Mesothelial cell of epicardium (in vitro differentiated cells): ENCODE measurements at places on chromosomes 2 and 18.

GRCh38 chr2:120502357-120502756, 156.4 kb downstream of the INHBB start:
- no peak for DNase-seq

- DNase-seq, result no peak
These were observed 68.3 kb downstream of the TMEFF2 start for GRCh38 chr2:192126426-192126825.

DNA sequence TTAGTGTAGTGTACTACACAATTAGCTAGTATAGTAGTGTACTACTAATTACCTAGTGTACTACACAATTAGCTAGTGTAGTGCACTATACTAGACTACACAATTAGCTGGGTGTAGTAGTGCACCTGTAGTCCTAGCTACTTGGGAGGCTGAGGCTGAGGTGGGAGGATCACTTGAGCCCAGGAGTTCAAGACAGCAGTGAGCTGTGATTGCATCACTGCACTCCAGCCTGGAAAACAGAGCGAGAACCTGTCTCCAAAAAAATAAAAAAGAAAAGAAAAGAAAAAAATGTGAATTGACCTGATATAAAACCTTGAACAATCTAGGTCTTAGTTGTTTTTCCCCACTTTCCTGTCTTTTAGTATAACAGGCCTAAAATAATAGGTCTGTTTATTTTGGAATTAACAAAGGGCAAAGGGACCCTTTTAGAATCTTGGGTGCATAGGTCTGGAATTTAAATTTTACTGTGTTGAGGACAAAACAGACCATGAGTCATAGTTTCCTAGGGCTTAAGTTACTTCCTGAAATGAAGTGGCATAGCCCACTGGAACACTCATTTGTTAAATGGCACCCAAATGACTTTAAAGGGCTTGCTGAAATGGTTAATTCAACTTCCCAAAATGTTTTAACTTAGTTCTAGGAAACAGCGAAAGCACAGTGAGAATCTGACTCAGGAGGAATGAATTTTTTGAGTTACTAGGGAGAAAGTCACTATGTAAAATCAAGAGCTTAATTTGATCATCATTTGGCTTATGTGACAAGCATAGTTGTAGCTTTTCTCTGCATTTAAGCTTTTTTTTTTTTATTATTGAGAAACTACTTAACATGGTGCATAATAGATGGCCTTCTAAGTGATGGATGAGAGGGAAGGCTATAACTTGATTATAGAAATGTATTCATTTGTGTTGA, 50.7 kb upstream of the ARL5A start:
- DNase-seq, result no peak

- peak; percentile 20 for DNase-seq
These were observed 26.9 kb downstream of the TMEM247 start for GRCh38 chr2:46506131-46506706.

DNA sequence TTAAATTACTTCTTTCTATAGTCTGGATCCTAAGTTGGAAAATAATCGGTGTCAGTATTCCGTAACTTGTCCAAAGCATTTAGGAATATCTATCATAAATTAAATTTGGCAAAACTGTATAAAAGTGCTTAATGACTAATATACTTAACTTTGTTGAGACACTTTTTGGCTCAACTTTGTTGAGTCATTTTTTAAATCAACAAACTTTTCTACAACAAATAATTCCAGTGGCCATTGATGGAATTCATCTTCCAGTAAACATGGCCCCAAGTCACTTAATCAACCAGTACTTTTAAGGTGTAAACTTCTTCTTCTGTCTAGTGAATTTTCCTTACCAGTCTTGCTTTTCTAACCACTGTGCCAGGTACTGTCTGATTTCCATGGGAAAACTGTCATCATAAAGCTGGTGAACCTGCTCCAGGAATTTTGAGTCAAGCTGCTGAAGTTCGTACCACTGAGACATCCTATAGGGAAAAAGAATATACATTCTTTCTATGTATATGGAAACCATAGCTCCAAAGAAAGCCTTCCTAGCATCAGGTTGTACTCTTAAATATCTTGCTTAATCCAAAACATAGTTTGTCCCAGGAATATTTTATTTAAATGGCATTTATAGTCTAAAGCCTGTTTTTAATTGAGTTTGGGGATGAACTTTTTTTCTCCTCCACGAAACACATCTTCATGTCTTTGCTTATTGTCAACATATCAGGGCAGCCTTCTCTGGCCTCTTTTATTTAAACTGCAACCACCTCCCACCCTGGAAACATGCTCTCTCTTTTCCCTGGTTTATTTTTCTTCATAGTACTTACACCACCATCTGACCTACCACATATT, 4.2 kb downstream of the STAT1 start:
- DNase-seq, result no peak

DNA sequence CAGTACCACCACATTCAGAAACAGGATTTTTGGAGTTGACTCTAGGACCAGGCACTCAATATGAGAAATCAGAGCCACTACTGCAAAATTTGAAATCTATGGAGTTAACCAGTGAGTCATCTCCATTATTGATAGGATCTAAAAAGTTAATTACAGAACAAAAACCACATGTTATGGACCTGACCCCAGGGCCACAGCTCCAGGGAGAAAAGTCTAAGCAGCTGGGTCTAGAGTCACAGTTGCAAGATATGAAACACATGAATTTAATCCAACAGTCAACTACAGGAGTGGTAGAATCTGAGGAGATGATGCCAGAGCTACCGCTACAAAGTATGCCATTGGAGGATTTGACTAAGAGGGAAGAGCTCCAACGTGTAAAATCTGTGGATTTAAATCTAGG, 13.4 kb upstream of the ZNF512 start:
- no peak for DNase-seq

DNA sequence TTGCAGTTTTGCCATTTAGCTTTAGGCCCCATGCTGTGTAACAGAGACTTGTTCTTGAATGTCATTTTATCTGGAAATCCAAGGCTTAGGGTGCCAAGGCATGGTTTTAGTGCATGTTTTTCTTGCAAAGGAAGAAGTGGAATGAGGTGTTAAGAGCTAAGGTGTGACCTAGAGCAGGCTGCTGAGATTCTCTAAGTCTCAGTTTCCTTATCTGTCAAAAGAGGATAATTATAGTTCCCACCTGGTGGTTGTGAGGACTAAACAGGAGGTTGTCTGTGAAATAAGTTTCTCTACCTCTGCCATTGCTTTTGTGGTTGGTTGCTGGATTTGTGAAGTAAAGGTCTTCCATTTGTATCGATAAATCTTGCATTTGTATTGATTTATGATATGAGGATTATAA, 82.0 kb downstream of the TANC1 start:
- DNase-seq, result no peak

DNA sequence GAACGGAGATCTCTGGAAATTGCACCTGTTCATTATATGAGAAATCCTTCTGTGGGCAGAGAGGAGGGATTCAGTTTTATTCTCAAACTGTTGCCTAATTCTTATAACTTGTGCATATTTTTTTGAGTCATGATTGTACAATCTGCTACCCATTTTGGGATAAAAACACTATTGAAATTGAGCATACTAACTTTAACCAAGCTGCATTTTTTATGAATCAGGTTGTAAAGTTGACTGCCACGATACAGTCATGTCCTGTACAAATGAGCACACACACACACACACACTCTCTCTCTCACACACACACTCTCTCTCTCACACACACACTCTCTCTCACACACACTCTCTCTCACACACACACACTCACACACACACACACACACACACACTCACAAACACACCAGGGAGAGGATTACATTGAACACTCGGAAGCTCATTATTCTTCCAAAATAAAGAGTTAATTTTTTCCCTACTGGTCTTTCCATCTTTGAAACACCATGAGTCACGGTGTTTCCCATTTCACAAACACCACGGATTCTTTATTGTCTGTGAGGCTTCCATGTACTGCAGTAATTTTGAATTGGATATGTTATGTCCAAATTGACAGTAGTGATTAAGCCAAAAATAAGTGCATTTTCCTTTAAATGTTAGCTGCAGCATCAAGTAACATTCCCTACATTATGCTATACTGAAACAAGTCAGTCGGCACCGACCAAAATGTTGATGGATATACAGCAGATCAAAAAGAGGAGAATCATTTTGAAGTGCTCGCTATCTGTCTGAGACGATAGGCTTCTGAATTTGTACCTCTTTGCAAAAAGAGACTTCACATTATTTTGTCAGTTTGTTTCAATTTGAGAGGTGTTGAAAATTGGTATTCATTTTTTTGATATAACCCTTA, 216.9 kb downstream of the ARHGAP15 start:
- no peak for DNase-seq

DNA sequence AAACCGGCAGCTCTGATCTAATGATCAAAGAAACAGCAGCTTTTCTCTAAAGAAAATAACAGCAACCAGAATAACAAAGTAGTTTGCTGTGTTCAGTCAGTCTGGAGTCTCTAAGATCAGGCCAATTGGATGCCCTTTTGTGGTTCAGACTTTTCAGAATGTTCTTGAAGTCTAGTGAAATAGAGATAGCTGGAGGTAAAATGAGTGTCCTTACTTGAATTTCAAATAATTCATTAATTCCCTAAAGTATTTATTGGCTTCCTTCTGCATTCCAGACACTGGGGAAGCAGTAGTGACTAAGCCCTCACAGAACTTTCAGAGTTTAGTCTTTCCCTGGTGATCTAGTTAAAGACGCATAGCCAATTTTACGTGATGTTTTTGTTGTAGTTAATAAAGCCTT, 58.7 kb downstream of the C18orf54 start:
- DNase-seq, result no peak

DNA sequence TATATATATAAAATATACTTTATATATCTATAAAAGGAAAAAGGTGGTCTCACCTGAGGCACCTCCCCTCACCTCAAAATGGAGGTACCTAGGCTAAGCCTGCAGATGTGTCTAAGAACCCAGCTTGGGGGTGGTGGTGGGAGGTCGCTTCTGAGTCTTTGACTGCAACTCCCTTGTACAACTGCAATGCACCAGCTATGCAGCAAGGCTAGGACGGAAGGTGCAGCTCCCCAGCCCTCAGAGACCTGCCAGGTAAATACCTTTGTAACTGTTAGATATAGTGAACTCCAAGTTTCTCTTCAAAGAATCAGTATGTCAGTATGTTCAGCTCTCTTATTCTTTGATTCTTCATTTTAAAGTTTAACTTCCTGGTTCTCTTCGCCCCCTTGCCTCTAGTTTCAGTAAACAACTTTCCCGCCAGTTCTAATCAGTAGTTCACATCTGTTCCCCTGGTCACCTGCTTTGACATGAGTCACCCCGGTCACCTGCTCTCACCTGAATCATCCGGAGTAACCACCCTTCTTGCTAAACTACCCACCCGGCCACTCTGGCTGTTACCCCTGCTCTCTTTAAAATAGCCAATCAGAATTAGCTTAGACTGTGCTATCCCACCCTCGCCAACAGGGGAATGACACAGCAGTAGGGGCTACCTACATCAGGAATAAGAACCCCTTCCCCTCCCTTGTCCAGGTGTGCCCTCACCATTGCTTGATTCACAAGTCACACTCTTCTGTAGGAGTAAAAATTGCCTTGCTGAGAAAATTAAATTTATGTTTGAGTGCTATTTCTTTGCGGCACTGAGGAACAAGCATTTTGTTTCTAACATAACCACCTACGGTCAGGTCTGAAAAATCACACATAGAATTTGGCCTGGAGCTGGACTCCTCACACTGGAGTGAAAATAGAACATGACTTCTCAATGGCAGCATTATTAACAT, 24.7 kb upstream of the IMPA2 start:
- DNase-seq, result no peak

DNA sequence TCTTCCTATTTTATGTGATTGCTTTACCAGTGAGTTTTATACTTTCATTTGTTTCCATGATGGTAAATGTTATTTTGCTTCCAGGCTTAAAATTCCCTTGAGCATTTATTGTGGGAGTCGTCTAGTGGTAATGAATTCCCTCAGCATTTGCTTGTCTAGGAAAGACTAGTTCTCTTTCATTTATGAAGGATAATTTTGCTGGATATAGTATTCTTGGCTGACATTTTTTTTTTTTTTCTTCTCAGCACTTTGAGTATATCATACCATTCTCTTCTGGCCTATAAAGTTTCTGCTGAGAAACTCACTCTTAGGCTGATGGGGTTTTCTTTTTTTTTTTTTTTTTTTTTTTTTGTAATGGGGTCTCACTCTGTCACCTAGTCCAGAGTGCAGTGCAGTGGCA, 99.1 kb downstream of the EDAR start:
- DNase-seq, result no peak

GRCh38 chr18:28584731-28585130, 407.8 kb upstream of the CDH2 start:
- no peak for DNase-seq
